Endodermal cell (in vitro differentiated cells): ENCODE measurements at places on chromosomes 6 and 20.

DNA sequence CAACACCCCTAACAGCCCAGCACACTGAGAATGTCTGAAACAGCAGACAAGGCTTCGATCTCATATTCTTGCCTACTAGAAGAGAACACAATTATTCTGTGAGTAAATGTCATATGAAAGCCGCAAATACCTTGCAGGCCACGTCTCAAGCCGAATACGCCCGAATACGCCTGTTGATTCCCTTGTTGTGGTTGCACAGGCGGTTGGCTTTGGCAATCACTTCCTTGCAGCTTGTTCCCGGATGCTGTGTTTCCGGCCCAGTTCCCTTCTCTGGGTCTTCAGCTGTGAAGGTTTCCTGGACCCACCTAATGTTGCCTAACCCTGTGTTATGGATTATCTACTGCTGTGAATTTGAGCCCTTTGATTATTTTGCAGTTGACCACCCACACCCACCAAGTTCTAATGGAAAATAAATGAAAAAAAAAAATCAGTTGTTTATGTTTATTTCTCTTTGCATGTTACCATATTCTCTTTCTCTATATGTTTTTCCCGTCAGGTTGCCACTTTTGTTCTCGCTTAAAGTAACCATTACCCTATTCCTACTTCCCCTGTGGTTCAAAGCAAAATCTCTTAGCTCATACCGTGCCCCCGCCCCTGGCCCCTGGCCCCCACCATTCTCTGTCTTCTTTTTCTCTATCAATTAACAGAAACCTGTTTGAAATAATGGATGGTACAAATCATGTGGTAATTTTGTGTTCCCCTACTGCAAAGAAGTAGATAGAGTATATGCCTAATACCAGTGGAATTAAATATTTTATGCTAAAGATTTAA is 172.4 kb downstream of the ADGB start:
- DNase-seq, result no peak
- no peaks in the 10 kb centered on the region for H3K36me3 ChIP-seq
- H3K27me3 ChIP-seq, result no peaks in the 10 kb centered on the region
- H3K4me3 ChIP-seq, result no peak overlapping the region

DNA sequence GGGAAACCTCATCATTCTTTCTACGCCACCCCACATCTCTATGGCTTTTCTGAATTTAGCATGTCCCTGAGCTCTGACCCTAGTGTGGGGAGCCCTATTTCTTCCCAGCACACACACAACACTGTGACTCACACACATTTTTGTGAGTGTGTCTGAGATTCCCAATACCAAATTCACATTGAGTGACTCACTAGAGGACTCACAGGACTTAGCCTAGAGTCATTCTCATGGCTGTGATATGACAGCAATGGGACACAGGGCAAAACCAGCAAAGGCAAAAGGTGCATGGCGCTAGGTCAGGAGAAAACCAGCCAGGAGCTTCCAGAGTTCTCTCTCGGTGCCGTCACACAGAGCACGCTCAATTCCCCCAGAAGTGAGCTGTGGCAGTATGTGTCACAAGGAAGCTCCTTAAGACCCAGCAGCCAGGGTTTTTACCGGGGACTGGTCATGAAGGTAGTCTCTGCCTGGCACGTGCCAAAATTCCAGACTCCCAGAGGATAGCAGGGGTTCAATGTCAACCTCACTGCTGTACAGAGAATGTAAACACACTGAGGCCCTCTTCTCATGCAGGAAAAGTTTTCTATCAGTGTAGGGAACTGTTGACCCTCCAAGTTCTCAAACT is 6.2 kb downstream of the CSTL1 start:
- no peaks in the 10 kb centered on the region for H3K27me3 ChIP-seq
- H3K4me1 ChIP-seq, result no peaks in the 10 kb centered on the region
- DNase-seq, result no peak
- H3K36me3 ChIP-seq, result no peaks in the 10 kb centered on the region
- no peak overlapping the region for H3K27ac ChIP-seq

DNA sequence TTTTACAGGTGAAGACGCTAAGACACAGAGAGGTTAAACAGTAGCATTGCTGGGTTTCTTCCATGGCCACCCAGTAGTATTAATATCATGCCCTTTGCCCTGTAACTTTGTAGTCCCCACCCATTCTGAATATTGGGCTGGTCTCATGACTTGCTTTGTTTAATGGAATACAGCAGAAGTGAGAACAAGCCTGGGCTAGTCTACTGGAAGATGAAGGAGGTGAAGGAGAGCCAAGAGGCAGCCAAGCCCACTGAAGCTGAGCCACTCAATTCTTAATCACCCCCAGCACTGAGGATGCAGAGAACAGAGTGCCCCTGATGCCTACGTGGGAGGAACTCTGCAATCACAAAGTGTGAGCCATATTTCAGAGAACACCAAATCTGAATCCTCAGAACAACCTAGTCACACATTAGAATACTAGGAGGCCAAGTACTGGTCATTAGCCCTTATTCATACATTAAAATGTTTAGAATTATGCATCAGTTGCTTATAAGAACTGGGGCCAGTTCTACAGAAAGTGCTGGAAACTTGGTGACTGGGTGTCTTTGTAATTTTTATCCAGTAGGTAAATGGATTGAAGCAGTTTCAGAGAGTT is 270.1 kb upstream of the PRND start:
- no peaks in the 10 kb centered on the region for H3K27me3 ChIP-seq
- no peaks in the 10 kb centered on the region for H3K36me3 ChIP-seq
- no peak for DNase-seq

DNA sequence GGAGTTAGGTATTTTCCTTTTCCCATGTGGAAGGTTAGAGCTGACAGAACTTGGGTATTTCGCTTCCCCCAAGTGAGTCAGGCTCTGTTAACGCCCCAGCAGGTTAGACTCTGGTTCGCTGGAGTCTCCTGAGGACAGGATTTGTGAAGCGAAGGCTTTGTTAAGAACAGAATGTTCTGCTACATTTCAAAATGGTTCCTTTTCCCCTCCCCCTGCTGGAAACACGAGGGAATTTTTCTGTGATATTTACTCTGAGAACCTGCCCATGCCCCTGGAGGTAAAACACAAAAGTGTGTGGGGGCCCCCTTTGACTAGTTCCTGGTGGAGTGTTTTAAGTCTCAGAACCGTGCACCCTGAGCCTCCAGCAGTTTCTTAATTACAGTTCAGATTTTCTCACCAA is 731.4 kb upstream of the CITED2 start:
- no peaks in the 10 kb centered on the region for H3K27me3 ChIP-seq
- peak; percentile 74 for DNase-seq
- H3K4me1 ChIP-seq, result no peaks in the 10 kb centered on the region
- H3K4me3 ChIP-seq, result no peak overlapping the region
- H3K36me3 ChIP-seq, result no peaks in the 10 kb centered on the region
